GM06990 (cell line): ENCODE measurements at places on chromosomes 7 and 10.

DNA sequence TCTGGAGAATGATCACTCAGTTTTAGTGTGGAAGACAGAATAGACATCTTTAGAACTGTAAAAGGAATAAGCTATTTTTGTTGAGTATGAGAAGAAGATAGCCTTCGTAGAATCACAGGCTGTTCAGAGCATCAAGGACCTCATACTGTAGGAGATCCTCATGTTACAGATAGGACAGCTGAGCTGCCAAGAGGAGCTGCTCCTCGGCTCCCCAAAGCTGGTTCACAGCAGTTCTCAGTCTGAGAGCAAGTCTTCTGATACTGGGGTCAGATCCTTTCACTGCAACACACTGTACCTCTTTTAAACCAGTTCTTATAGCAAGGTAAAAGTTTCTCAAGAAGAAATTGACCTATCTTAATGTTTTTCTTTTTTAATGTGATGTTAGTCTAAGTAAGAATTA, 17.1 kb downstream of the CCNY start:
- no peak for DNase-seq

GRCh38 chr7:131620673-131621609, 64.5 kb upstream of the PODXL start:
- DNase-seq: no peak

DNA sequence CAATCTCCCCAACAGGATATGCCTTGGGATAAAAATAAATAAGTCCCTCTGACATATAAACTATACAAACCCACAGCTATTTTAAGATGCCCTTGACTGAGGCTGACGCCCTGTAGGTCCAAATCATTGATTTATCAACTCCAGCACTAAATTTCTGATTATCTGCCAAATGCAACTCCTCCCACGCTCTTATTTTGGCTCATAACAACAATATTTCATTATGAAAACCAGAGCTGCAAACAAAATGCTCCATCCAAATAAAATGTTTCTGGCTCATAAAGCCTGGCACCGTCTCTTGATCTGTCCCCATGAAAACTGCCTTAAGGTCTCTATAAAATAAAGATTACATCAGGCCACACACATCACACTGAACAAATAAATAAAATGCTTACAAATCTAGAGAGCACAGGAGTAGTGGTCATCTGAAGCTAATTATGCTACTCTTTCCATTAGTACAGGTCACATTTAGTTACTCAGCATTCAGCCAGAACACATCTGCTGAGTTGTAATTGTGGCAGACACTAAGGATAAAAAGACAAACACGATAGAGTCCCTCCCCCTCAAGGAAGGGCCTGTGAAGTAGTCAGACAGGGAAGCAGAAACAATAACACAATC, 28.8 kb downstream of the CACUL1 start:
- no peak for DNase-seq

- no peak for DNase-seq
These were observed 95.4 kb downstream of the TRIL start for GRCh38 chr7:28862595-28863272.

GRCh38 chr7:40097728-40098127, 36.7 kb downstream of the MPLKIP start:
- DNase-seq: no peak

DNA sequence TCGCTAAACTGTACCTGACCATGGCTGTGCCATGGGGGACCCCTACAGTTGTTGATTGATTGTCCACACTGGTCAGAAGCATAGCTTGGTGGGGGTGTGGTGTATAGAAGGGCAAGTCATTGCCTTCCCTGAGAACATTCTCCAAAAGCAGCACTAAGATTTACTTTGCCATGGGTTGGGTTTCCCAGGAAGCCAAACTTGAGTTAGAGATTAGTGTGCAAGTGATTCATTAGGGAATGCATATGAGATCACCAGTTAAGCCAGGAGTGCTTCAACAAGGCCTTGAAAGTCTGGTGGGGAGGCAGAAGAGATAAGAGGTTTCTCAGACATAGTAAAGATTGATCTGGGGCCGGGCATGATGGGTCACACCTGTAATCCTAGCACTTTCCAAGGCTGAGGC, 21.4 kb upstream of the TPST1 start:
- DNase-seq: no peak

DNA sequence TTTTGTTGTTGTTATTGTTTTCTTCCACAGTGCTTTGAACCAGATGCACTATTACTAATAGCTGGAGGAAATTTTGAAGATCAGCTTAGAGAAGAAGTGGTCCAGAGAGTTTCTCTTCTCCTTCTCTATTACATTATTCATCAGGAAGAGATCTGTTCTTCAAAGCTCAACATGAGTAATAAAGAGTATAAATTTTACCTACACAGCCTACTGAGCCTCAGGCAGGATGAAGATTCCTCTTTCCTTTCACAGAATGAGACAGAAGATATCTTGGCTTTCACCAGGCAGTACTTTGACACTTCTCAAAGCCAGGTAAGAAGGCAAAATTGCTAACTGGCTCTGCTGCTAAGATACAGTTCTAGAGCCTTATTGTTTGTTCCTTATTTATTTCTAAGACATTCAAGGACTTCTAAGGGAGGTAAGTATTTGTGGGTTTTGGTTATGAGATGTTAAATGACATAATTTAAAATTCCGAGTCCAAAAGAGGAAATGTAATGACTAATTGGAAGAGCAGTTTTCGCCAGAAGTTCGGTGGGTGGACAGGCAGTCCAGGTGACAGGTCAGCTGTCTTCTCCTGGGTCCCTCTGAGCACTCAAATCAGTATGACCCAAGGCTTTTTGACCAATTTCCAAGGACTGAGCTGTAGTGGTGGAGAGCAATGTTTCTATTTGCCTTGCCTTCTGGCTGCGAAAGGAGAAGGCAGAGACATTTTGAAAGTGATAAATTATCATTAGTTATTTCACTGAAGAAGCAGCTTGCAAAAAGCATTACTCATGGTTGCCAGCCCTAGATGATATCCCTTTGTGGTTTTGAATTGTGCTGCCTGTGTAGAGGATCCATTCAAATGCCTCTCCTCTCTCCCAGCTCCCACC, 10.1 kb downstream of the SLC39A12 start:
- DNase-seq: peak; percentile 20

DNA sequence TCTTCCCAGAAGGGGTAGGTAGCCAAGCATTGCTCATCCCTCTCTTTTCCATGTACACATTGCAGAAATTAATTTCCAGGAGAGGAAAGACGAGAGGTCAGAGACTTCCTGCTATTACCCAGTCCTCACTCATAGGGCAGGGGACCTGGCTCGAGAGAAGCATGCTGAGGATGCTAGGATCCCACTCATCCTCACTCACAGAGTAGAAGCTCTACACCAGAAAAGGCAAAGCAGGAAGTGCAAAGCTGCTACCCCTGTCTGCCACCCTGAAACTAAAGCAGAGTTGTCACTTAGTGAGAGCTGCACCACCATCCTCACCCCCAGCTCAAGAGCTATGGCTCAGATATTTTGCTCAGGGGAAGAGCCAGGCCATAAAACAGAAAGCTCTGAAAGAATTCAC, 9.9 kb downstream of the OR9A2 start:
- no peak for DNase-seq

DNA sequence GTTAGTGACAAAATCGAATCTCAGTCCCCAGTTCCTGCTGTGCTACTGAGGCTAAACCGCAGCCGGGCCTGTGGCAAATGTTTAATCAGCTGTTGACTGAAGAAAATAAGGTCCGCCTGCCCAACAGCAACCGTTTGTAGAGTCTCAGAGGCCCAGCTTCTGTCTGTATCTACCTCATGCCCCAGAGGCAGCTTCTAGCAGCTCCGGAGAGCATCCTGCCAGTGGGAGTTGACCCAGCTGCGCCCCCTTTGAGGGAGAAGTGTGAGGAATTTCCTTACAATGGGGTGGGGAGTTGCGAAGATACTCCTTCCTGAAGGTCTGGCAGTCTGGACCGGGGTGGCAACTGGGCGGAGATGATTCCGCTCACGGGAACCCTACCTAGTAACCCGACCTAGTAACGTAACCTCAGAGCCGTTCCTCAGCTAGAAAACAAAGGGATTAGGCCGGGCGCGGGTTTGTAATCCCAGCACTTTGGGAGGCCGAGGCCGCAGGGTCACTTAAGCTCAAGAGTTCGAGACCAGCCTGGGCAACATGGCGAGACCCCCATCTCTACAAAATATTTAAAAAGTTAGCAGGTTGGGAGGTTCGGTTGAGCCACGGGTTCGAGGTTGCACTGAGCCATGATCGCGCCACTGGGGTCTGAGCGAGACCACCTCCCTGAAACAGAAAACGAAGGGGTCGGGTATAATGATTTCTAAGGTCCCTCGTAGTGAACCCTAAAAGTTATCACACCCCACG, 846 bp upstream of the ZNF775 start:
- DNase-seq: peak; percentile 64

GRCh38 chr10:5999440-6000165, 22.3 kb upstream of the IL15RA start:
- DNase-seq: no peak

DNA sequence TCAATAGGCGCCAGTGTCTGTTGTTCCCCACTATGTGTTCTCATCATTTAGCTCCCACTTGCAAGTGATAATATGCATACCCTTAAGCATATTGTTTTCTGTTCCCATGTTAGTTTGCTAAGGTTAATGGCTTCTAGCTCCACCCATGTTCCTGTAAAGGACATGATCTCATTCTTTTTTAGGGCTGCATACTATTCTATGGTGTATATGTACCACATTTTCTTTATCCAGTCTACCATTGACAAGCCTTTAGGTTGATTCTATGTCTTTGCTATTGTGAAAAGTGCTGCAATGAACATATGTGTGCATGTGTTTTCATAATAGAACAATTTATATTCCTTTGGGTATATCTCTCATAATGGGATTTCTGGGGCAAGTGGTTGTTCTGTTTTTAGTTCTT, 77.8 kb upstream of the PLXDC2 start:
- DNase-seq: no peak

- no peak for DNase-seq
These were observed 427.1 kb upstream of the ZMIZ1 start for GRCh38 chr10:78641693-78642092.

DNA sequence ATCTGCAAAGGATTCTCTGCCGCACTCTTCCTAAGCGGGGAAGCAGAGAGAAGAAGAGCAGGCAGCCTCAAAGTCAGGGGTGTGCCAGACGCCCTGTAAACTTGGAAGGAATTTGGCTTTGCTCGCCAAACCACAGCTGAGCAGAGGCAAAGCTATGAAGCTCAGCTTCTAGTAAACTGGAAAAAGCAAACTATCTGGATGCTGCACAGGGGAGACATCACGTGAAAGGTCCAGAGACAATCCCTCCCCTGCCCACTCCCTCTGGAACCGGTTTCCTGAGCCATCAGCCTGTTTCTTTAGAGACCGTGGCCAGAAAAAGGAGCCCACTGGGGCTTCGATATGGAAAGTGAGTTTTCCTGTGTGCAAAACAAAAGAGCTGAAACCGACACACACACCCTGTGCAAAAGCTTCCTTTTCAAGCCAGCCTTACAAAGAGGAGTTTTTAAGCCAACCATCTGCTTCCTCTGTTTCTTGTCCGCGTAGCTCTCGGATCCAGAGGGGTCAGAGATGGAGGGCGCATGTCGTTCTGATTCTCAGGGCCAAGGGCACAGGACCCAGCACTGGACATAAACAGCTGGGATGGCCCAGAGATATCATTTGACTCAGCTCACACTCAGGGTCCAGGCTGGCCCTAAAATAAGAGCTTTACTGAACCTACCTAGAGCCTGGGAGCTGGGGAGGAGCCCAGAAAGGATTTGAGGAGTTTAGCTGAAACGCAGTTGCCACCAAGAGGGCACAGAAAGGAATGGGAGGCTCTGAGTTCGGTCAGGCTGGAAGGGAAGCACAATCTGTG, 58.2 kb upstream of the DNAAF5 start:
- DNase-seq: no peak

- DNase-seq: no peak
These were observed 34.6 kb downstream of the AGAP3 start for GRCh38 chr7:151120896-151121295.

GRCh38 chr10:59279991-59280505, 82.3 kb downstream of the FAM13C start:
- no peak for DNase-seq

DNA sequence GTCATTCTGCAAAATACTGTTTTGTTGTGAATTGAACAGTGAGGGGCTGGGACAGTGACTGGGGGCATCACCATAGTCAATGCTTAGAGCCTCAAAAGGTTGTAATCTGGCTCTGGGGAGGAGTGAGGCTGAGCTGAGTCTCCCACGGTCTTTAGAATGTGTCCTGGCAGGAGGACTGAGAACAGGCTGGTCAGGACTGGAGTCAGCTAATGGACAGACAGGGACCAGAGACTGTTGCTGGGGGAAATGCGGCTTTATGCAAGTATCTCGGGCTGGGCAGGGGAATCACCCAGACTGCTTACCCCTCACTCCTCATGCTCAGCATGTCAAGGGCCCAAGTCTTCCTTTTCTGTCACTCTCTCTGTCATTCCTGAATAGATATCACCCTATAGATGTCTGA, 346.5 kb downstream of the TYW1 start:
- DNase-seq: no peak
